Thoracic aorta (tissue), 2 donors: ENCODE measurements at places on chromosomes 12 and 14.

GRCh38 chr12:96026331-96026730 is 9.1 kb downstream of the LTA4H start:
- DNase-seq, result no peak

DNA sequence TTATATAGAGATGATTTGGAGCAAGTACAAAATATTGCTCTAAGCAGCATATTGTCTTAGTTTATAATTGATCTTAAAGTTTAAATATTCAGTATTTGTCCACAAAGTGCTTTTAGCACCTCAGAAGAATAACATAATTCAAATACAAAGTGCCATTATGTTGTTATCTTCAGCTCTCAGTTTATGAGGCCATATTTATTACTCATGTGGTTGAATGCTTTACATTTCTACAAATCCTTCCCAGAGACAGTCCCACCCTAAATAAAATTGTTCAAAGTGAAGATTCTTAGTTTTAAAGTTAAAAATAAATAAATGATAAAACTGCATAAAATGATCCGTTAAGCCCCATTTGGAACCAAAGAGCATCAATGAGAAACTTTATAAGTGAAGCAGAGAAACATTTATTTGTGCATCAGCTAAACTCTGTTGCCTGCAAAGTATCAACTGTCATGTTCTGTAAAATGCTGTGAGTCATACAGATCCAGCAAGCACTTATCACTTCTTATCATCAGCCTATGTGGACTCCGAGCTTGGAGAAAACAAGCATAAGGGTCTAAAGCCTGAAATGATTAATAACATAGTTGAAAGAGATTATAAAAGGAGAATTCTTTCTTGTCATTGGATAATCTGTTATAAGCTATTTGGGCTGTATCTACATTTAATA is 218.9 kb downstream of the ADAMTS20 start:
- DNase-seq, result no peak

DNA sequence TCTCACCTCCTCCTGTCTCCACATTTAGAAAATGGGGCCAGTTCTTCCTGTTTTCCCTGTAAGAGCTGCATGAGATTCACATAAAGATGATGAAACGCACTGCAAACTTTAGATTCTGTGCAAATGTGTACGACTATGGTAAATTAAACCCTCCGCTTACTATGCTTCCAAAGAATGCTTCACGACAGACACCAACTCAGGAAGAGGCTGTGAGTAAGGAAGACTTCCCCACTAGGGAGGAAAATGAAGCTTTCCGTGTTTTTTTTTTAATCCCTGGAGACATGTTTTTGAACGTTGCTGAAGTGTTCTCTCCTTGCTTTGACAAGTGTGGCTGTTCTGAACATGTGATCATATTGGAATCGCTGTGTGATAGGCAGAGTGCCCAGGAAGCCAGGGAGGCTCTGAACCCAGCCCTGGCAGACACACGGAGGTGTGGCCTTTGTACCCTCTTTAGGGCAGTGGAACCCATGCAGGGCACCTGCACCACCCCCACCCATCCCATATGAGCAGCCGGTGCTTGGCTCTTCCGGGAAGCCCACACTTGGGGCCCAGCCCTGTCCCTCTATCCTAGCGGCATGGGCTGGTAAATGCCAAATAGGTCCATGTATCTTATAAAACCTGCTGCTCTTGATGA is 7.5 kb upstream of the SYNE3 start:
- DNase-seq, result no peak

GRCh38 chr12:115008929-115009328 is 325.0 kb upstream of the TBX3 start:
- no peak for DNase-seq

GRCh38 chr14:97180304-97181200 is 383.4 kb downstream of the VRK1 start:
- no peak for DNase-seq

DNA sequence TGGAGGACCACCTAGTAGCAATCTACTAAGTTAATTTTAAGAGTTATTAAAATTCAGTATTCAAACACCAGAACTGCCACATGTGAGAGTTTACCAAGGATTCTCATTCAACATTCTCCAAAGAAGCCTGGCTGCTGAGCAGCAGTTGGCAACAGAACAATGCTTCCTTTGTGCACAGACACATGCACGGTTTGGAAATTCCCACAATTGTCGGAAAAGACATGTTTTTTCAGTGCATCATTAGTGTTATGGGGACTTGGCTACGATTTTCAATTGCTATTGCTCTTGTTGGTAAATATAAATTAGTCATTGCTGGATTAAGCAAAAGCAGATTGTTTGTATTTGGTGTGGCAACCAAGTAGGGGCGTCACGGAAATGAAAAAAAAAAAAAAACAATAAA is 22.2 kb downstream of the ST8SIA1 start:
- no peak for DNase-seq

DNA sequence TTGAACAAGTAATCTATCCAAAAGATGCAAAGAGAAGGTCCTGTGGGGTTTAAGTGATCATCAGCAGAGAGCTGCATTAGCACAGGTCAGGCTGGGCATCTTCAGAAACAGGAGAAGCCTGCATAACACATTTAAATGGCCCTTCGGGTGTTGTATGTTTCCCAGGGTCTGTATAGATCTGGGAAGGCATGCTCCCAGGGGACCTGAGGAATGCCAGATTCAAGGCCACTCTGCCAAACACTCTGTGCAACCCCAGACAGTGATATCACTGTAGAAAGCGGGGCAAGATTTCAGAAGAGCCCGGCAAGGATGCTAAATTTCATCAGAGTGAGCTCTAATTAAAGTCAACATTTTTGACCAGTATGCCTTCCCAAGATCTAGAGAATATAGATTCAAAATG is 92.9 kb downstream of the ARMH4 start:
- no peak for DNase-seq

GRCh38 chr12:66942741-66943465 is 264.0 kb upstream of the GRIP1 start:
- no peak for DNase-seq

- DNase-seq, result no peak
Measured at GRCh38 chr12:9992296-9992695, 6.6 kb downstream of the CLEC1B start.

DNA sequence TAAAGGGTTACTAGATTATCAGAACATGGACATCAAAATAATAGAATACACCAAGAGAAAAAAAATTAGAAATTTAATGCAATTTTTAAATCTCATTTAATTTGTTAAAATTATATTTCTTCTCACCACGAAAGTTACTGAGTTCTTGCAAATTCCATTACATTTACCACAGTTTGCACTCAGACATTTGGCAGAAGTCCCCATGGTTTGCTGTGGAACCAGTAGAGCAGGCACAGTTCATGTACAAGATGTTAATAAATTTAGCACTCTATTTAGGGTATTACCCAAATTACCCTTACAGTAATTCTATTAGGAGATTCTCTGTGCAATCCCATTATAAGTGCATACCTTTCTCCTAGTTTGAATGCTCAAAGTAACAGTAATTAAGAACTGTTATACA is 9.7 kb downstream of the SCN8A start:
- no peak for DNase-seq

- DNase-seq, result no peak
Measured at GRCh38 chr12:111444925-111445725, 39.4 kb downstream of the SH2B3 start.

DNA sequence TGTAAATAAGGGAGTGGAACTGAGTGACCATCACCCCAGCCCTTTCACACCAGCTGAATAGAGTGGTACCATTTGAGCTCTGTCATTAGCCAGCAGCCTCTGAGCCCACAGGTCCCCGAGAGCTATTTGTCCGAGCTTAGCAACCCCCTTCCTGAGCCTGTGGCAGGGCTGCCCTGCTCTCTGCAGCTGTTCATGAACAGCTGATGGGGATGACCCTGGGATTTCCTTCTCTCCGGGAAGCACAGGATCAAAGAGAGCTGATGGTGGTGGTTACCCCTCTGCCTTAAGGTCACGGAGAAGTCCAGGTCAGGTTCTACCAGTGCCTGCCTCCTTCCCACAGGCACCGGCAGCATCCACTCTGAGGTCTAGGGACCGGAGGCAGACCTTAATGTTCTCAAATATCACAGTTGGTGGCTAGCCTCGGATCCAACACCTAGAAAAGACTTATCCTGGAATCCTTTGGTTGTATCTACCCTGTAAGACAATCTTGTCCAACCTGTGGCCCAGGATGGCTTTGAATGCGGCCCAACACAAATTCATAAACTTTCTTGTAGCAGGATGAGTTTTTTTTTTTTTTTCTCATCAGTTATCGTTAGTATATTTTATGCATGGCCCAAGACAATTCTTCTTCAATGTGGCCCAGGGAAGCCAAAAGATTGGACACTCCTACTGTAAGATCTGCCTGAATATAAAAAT is 81.1 kb downstream of the ESRRB start:
- DNase-seq, result no peak

DNA sequence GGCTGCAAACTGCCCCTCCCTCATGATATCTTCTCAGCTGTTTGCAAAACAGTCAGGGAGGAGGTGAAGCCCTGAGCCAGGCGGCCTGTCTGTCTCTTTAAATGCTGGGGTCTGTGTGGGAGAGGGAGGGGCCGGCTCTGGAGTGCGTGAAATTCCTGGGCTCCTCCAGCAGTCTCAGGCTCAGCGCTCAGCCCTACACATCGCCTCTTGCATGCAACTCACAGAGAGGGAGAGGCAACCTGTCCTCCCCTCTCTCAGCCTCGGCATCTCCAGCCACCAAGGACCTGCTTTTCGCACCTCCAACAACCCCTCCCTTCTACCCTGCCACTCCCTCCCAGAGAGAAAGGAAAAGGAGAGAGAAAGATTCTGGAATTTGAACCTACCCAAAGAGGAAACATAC is at the start of gene NRXN3:
TSS of gene NRXN3 (plus strand) at position 171 of the 400 bp plus-strand sequence. CDS start 72,721 bp downstream, outside the sequence.
- no peak for DNase-seq

GRCh38 chr12:89051065-89051677 is 301.1 kb downstream of the DUSP6 start:
- no peak for DNase-seq

GRCh38 chr12:64633940-64634337 is 23.6 kb downstream of the RASSF3 start:
- DNase-seq, result no peak

DNA sequence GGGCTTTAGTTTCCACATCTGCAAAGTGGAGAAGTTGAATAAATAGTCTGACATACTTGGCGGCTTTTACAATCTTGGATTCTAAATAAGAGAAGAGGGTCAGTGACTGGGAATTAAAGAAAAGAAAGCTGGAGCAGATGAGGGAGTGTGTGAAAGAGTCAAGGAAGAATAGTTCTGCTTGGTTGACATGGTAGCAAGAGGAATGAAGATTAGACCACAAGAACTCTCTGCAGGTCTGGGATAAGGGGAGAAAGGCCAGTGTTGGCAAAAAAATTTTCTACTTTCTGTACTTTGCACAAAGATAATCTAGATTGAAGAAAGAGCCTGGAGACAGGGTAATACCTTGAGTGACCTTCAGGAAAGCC is 5.9 kb downstream of the ITGB7 start:
- no peak for DNase-seq

DNA sequence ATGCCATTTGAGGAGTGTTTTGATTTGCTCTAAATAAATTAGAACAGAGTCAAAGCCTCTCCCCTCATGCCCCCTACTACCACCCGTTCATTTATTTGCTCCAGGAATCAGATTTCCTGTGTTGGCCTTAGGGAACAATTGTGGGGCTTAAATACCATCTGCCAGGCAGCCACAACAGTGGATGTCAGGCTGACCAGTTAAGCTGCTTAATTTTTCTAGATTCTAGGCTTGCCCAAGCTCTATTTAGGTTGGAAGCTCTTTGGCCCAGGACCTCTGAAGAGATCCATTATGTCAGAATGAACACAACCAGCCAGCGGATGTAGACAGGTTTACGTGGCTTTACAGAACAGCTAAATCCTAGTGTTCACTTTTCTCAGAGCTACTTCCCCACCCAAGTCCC is 1.0 kb upstream of the TIMELESS start:
- no peak for DNase-seq

DNA sequence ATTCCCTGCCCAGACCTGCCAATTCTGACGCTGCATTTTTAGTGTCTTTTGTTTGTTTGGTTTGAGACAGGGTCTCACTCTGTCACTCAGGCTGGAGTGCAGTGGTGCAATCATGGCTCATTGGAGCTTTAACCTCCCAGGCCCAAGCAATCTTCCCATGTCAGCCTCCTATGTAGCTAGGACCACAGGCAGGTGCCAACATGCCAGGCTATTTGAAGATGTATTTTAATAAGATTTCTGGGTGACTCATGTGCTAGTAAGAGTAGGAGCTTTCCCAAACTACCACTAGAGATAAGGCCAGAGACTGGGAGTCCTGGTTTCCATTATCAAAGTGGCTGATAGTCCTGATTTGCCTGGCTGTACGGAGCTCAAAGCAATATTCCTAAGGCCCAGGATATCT is 693.3 kb downstream of the MED13L start:
- no peak for DNase-seq

DNA sequence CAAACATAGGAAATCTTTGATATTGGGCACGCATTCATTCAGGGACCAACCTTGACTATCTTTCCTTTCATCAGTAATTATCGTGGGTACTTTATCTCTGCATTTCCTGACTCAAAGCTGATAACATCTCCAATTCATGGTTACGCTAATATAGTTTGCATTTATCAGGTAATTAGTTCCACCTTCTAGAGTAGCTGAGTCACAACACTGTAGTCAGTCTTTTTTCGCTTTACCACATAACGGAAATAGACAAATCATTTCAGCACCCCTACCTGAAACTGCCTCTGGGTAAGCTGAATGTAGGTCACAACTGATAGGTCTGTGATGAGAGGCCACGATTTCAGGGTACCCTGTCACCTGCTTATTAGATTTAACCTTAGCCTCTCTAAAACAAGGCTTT is 36.7 kb upstream of the IL22 start:
- no peak for DNase-seq

DNA sequence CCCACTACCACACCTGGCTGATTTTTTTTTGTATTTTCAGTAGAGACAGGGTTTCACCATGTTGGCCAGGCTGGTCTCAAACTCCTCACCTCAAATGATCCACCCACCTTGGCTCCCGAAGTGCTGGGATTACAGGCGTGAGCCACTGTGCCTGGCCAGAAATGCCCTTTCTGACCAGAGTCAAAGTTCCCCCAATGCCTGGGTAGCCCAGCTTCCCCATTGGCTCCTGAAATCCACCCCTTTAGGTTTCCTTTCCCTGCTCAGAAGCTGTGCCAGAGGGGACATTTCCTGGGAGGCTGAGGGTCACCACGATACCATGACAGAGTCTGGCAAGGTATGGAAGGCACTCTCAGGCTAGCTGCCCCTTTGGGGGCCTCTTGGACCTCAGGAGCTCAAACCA is 3.5 kb downstream of the GSTZ1 start:
- no peak for DNase-seq

DNA sequence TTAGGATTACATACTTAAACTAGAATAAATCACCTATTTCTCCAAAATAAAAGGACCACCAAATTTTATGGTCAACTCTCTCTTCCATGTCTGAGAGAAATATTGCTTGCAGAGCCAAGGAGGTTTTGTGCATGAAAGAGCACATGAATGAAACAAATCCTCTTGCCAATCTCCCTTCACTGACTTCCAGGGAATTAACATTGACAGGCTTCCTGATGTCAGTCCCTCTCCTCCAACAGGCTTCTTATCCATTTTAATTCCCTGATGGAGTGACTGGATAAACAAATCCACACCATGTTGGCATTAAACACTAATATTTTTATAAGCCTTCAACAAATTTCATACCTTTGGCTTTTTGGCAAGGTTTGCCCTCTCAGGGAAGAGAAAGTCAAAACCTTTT is 45.3 kb upstream of the CNTN1 start:
- no peak for DNase-seq
